ENCODE measurements at places on chromosomes 11 and 22.

GRCh38 chr22:39960791-39961746 is 872 bp downstream of the TMA7B start:
- DNase-seq: no peak

- no peak for DNase-seq
Observed at GRCh38 chr22:30755759-30756124, 61.1 kb downstream of the OSBP2 start.

GRCh38 chr11:101487775-101488174 is 96.0 kb downstream of the TRPC6 start:
- DNase-seq: no peak

- DNase-seq: no peak
Observed at GRCh38 chr22:24986816-24987215, 34.3 kb downstream of the KIAA1671 start.

DNA sequence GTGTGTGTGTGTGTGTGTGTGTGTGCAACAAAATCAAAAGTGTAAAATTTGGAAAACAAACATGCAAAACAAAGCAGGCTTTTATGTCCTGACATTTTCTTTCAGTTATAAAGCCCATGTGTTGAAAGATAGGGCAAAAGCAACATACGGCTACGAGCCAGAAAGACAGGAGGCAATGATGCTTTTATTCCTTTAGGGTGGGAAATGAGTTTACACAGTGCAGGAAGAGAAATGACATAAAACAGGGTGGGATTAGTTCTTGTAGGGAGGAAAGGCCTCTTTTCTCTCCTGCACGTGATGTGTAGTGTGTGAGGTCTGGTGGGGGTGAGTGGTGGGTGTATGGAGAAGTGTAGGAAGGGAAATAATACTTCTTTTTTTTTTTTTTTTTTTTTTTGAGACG is 29.4 kb downstream of the IL18 start:
- DNase-seq: no peak

DNA sequence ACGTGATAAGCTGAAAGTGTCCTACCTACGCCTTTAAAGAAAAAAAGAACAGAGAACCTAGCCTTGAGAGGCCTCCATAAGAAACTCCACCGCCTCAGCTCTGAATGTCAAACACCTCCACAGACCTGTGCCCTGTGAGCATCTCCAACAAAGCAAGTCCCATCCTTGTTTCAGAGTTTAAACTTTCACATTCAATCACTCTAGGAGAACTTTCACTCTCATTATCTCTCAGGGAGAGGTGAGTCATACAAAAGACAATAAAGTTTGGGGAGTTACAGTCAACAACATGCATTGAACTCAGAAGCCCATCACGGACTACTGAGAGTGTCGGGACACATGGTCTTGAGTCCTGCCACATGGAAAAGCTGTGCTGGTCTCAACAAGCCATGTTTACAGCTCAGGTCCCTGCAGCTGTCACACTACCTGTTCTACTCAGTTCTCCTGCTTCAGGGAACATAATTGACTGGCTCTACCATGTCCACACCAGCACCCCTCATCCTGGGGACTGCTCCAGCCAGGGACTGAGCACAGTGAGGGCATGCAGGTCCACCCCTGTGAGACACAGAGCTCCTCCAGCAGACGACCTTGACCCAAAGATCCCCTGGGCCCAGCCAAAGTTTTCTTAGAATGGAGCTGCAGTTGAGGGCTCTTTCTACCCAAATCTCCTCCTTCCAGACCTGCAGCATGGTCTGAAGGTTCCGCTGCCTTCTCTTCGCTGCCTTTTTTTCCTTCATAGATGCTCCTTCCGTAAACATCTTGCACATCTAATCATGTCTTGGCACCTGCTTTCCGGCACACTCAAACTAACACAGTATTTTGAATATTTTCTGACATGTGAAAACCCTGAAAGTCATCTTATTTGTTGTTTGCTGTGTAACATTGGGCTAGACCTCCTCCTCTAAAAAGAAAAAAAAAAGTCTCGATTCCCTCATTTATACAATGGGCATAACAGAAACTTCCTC is 114.9 kb downstream of the ETS1 start:
- no peak for DNase-seq

DNA sequence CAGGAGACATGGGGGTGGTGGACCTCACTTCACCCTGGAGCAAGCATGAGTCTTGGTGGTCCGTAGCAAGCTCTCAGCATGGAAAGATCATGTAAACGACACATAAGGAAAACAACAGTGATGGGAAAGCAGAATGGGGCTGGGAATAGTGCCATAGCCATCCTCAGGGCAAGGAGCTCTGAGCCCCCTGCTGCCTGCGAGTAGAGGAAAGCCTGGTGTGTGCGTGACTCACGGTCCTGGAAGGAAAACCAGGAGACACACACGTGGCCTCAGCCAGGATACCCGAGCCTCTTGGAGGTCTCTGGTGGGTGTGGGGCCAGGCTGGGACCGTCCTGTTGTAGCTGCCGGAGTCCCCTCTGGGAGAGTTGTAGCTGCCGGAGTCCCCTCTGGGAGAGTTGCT is 12.4 kb downstream of the SHANK3 start:
- no peak for DNase-seq

DNA sequence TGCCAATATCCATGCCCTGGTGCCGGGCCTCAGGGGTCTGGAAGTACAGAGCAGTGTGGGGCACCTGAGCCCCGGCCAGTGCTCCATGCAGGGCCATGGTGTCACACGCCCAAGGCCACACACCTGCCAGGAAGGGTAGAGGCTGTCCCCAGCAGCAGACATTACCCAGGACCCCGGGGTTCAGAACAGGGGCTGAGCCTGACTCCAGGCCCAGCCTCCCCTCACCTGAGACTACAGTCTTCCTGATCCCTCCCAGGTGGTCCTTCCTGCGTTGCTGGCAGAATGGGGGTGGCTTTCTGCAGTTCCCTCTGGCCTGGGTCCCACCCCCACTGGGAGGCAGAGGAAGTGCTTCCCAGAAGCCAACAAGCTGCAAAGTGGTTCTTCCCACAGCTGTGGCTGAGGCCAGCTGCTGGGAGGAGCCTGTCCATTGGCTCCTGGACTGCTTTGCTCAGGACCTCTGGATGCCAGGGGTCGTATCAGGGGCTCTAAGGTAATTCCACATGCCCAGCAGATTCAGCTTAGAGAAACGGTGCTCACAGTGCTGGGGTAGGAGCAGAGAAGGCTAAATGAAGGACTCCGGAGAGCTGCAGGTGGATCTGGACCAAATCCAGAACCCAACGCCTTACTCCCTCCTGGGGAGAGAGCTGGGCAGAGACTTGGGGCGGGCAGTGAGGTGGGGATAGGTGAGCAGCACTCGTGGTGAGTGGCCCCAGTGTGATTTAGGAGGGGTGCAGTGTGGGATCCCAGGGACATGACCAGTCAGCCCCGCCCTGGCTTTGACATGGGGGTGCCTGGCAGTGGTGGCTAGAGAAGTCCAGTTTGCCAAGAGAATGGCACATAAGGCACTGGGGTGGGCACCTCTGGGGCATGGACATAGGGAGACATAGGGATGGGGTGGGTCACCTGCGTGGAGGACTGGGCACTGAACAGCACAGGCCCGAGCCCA is 12.6 kb downstream of the TCIRG1 start:
- DNase-seq: no peak

DNA sequence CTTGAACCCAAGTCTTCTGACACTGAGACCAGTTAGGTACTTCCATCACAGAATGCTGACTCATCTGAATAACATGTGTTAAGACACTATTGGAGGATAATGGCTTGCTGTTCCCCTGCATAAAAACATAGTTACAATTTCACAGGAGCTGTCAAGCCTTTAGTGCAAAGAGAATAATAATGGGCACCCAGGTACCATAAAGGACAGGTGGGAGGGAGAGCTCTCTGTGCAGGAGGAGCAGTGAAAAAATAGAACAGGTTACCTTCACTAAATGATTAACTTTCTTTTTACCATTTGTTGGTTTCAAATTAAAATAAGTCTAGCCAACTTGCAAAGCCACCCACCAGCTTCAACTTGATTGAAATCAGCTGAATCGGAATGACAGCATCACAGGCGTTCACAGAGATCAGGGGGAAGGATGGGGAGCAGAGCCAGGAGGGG is 173.2 kb downstream of the DSCAML1 start:
- DNase-seq: no peak

GRCh38 chr11:34185926-34186841 is 80.8 kb downstream of the NAT10 start:
- DNase-seq: no peak

DNA sequence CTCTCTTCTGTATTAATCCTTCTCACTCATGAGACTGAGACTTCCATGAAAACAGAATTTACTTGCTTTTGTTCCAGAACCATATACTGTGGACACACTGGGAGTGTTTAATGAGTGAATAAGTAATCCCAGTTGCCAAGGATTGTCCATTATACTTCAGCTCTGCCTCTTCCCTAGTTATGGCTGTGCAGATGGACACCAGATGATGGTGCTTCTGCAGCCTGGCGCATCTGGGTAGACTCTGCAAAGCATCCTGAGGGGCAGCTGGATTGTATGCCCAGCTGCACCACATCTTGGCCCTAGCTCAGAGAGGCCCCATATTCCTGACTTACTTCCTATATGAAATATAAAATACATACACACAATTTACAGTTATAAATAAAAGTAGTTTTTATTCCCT is 43.5 kb downstream of the DBX1 start:
- no peak for DNase-seq

GRCh38 chr22:20256551-20257211 is 11.4 kb downstream of the RTN4R start:
- no peak for DNase-seq

GRCh38 chr11:69296890-69297786 is 3.2 kb downstream of the MYEOV start:
- peak; percentile 9 for DNase-seq

DNA sequence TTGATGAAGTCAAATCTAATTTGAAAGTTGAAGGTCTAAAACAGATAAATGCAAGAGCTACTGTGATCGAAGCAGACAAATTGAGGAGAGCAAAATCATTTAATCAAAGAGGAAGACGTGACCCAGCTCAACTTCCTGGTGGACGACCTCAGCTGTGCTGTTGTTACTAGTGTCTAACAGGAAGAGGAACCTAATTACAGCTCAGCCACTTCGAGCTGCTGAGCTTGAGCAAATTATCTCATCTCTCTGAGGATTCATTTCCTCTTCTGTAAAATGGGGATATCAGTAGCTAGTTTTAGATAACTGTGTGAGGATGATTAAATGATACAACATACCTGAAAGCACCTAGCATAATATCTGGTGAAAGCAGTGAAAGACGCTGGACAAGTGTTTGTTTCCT is 48.6 kb upstream of the OLFML1 start:
- no peak for DNase-seq

- DNase-seq: no peak
Observed at GRCh38 chr22:20138868-20139267, 7.3 kb downstream of the ZDHHC8 start.

DNA sequence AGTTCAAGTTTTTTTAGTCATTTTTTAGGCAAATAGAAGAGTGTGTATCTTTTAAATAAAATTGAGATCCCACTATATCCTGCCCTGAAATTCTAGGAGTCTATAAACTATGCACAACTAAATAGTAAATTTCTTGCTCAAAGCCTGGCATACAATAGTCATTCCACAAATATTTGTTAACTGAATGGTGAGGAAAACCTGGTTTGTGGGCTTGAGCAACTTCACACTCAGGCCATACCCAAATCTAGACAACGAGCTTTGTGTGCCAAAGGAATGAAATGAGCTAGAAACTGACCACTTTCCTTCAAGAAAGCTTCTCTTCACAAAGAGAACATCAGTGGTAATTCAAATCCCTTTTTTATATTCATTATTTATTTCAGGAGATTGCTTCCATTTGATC is 39.6 kb upstream of the AMOTL1 start:
- DNase-seq: no peak

DNA sequence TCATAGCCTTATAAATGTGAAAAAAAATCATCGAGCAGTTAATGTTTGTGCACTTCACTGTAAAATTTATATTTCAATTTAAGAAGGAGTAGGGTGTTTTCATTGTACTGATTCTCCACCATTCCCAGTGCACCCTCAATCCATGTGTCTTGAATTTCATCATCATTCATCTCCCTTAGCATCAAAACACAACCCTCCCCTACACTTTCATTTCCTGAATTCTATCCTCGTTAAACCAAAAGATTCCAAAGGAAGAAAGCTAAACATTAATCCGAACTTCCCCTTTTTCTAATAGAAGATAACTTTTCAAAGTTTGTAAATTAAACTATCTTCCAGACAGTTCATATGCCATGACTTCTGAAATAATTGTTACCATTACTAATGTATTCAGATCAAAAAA is 34.1 kb upstream of the OR8B8 start:
- DNase-seq: no peak

DNA sequence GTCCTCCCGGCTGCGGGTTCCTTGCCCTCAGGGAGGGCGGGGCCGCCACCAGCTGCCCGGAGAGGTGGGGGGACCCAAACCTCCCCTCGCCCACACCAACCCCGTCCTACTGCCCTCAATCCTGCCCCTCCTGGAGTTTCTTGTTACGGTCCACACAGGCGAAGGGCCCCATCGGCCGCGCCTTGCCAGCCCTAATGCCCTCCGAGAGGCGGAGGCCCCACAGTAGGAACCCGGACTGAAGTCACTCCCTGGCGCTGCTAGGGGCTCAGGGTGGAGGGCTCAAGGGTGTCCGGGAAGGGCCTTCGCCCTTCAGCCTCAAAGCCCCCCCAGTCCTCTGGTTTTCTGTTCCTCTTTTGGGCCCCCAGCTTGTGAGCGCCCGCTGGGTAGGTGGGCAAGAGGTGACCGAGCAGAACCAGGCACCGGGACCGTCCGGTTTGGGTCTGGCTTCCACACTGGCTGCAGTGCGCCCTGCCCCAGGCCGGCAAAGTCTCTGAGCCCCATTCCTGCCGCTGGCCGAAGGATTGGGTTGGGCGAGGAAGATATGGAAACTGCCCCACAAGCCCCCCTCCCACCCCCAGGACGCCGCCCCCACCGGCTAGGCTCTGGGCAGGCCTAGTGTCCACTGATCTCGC is 24.5 kb downstream of the DUSP8 start:
- DNase-seq: no peak

GRCh38 chr11:123582992-123583504 is 71.4 kb downstream of the SCN3B start:
- no peak for DNase-seq

- DNase-seq: no peak
Observed at GRCh38 chr11:134021326-134021725, 47.5 kb upstream of the JAM3 start.

GRCh38 chr11:109911488-109911887 is 181.7 kb upstream of the ZC3H12C start:
- no peak for DNase-seq

DNA sequence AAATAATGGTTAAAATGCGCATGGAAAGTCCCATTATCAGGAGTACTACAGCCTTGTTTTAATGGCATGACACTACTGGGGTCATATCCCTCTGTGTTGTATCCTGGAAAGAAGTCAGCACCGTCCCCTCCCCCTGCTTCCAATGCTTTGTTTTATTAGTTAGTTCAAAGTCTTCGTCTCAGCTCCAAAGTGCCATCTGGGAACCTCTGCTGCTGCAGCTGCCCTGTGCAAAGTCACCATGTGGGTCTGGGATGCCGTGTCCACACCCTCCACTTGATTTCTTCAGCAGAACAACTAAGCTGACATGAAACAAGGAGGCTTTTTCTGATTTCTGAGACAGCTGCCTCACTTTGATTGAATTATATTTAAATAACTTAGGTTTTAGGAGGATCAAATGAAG is 29.5 kb upstream of the NCAM1 start:
- no peak for DNase-seq

- DNase-seq: no peak
Observed at GRCh38 chr11:18383388-18384156, 10.8 kb upstream of the LDHA start.
